NCI-H2081 treated with DMSO at 0.1 percent for 48 hours (cell line): ENCODE measurements at places on chromosomes 3 and 15.

GRCh38 chr3:167973046-167973445, 122.7 kb downstream of the GOLIM4 start:
- DNase-seq, result no peak

DNA sequence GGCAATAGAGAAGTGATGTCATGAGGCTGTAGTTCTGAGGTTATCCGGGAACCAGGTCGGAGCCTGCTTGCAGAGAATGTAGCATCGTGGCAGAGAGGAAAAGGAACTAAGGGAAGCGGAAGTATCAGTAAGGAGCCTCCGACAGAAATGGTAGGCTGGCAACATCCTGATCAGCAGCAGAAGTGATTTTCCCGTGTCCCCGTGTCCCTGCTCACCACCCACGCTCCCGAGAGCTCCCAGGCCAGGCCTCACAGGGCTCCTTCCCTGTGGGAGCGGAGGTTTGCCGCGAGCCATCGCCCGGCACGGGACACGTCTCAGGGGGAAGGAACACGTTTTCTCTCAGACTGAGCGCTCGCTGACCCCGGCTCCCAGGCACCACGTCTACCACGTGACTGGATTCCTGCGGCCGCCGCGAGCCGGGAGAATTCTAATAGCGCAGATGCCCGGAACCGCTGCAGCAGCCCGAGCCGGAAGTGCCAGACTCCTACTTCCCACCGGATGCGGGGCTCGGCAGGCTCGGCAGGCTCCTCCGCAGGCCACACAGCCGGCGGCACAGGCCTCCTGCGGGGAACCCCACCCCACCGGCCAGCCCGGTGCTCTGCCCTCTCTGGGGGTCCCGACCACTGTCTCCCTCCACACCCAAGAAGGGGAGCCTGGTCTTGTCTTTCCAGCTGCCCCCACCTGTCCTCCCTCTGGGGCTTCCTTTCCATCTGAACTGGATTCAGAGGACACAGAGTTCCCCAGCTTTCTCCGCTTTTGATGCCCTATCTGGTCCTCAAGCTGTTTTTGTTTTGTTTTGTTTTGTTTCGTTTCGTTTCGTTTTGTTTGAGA, 99.3 kb downstream of the BDH1 start:
- DNase-seq, result no peak

DNA sequence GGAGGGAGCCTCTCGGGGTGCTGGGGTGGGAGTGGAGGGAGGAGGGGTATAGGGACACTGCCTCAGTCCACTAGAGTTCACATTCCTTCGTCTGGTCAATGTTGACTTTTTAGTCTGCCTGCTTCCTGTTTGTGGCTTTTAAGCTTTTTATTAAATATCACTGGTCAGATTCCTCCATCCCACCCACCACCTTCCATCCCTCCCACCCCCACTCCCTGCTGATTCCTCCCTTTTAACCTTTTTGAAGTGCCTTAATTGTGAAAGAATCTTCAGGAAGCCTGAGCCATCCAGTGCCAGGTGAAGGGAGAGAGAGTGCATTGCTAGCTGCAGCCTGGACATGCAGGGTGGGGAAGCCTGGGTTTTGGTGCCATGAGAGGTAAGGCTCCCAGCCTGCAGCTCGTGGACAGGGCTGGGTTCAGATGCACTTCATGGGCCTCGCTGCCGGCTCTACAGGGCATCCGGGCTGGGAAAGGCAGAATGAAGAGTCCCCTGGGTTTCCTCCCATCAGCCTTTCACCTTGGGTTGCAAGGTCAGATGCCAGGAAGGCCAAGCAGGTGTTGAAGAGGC, 105.9 kb downstream of the DNAJB8 start:
- no peak for DNase-seq

DNA sequence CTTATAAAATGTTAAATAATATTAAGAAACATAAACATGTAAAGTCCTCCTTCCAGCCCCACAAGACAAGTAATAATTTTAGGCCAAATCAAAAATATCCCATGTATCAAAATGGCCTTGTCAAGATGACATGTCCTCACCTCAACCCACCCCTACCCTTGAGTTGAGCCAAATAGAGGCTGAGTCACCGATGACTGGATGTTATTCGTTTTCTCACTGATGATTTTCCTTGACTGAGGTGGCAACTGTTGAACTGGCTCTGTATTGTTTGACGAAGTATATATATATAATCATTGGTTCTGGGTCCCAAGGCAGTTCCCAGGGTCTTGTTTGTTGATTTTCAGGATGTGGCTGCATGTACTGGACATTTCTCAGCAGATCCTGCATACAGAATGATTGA, 75.3 kb downstream of the TMEM108 start:
- no peak for DNase-seq

DNA sequence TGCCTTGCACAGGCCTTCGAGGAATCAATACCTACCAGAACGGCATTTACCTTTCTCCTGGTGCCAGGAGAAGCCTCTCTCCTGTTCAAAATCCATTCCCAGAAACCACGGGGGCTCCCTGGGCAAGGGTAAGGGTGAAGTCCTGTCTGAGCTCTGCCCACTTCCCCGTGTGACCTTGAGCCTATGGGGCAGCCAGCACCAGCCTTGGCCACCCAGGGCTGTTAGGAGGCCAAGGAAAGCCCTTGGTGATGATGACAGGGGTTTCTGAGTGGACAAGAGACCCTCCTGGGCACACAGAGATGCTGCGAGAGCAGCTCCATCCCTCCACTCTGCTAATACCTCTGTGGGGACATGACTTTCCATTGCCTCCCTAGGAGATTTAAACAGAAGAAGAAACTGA, 5.9 kb downstream of the SCN5A start:
- no peak for DNase-seq

DNA sequence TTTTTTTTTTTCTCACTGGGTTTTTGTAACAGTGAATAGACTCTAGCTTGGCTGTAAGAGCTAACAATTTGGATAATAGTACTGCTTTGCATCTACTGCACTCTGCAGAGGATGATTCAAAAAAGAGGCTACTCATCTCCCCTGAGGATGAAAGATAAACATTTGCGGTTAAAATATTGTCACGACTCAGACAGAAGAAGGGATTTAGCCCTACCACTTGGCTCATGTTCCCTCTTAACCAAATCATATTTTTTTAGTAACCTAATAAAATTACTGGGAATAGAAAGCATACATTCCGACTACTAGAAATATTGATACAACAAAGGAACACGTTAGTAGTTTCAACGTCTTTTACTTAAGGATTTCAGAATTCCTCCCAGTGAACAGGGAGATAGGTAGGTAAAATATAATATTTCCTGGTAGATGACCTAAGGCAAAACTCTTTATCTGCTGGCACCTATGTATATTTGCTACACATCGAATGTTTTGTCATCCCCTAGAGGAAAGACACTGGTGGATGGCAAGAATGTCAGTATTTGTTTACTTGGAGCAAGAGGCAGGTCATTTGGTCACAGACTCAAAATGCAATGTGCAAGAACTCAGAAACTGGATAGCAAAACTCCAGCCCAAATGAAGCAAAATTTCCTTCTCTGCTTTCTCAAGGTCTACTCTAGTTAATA, 110.8 kb downstream of the GREM1 start:
- DNase-seq, result no peak

DNA sequence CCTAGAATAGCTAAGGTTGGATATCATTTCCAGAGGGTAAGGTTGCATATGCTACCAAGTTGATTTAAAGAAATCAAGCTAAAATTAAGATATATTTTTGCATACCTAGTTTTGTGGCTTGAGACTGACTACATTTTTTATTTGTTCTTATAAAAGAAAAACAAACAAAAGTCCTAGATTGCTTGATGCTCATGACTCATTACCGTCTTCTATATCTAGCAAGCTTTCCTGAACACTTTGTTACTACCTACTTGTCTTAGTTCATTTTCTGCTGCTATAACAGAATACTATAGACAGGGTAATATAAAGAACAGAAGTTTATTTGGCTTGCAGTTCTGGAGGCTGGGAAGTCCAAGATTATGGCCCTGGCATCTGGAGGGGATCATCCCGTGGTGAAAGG, 152.1 kb upstream of the THRB start:
- DNase-seq, result no peak

DNA sequence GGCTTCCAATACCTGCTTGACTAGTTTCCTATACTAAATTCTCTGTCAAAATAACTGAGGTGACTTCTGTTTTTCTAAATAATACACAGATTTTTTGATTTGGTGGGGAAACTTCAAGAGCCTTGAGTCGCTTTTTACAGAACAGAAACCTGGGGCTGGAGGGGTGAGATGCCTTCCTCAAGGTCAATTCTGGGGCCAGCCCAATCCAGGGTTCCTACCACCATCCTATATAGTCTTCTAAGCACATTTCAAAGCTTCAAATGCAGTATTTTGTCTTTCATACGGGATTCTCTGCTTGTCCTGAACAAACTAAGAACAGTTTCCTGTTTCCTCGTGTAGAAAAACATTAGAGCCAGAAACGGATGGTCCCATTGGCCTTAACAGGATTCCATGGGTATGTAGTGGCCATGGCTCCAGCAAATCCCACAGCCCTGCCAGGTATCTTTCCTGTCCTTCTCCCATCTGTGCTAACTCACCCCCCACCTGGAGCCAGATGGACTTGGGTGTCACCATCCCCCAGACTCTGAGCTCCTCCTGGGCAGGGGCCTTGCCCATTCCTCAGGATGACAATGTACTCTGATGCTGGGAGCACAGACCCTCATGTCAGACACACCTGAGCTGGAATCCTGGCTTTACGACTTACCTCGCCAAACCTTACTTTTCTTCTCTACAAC, 146.9 kb downstream of the KLF13 start:
- no peak for DNase-seq

GRCh38 chr3:135097276-135097946, 302.4 kb downstream of the EPHB1 start:
- no peak for DNase-seq

DNA sequence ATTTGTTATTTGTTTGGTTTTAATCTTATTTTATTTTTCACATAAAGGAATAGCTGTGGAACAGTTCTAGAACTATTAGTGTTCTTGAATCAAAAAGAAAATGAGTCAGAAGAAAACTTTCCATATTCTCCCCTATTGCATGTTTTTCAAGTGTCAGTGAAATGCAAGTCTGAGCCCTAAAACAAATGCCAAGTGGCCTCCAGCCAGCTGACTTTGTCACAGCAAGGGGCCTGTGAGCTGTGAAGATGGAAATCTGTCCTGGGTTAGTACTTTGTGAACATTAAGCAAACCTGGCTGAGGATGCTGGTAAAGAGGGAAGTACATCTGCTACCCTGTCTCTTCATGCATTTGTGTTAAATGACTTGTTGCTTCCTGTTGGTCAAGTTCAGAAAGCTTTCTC, 14.2 kb downstream of the LRRC49 start:
- no peak for DNase-seq

- DNase-seq, result no peak
Observed at GRCh38 chr3:112807685-112808084, 39.0 kb downstream of the CD200R1L start.
